ENCODE measurements at places on chromosomes 11 and 22. TPM values are rescaled to one million over a fixed set of nuclear protein-coding genes. Genes with fewer than 3 reads are reported as not detected.

Gene OR52A1
- total RNA-seq: not detected

Gene FAM89B
- total RNA-seq: 47.9 TPM

Gene C1QTNF6
- total RNA-seq: 8.3 TPM

Gene MYOD1
- total RNA-seq: 0.03 TPM

Gene CRYBB3
- 0.09 TPM for total RNA-seq

Gene LSP1
- total RNA-seq: 1.7 TPM

Measured in A549 treated with AZD2906 at 1 μM for 4 hours (cell line).